ENCODE measurements at places on chromosomes 7 and 10.
A peak's percentile ranks its signal among the peaks of the same experiment; 100 is the strongest.

GRCh38 chr10:77983384-77984341 lies 45.7 kb downstream of the POLR3A start:
- peak; percentile 31 for DNase-seq

GRCh38 chr7:92994901-92995300 lies 122.9 kb downstream of the SAMD9 start:
- no peak for DNase-seq

DNA sequence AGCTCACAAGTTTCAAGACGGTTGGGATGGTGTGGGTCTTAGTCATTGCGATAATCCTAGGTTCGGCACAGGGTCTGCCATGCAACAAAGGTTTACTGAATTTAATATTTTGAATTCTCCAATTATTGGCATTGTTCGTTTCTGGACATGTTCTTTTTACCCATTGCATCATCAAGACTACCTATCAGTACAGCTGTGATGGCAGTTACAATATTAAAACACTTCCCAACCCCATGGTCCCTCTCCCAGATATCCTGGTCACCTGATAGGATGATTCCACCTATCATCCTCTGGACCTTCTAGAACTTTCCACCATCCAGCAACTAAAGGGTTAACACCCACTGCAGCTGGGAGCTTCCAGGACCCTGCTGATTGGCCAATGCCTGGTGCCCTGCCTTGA lies 377.8 kb upstream of the PRKCQ start:
- DNase-seq: no peak

DNA sequence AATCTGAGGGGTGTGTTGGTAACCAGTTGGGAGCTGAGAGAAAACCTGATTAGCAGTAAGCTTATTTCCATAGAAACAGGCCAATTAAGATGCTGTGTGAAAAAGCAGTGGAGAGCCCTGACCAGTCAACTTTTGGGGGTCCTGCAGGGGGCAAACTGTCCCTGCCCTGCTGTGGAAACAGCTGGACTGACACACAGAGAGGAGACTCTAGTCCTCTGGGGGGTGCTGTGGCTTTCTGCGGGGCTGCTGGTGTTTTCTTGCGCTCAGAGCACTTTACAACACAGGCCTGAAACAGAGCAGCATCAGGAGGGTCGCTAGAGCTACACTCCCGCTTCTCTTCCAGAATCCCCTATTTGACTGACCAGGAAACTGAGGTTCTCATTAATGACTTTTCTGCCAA lies 546.9 kb upstream of the GALNT17 start:
- DNase-seq: no peak

DNA sequence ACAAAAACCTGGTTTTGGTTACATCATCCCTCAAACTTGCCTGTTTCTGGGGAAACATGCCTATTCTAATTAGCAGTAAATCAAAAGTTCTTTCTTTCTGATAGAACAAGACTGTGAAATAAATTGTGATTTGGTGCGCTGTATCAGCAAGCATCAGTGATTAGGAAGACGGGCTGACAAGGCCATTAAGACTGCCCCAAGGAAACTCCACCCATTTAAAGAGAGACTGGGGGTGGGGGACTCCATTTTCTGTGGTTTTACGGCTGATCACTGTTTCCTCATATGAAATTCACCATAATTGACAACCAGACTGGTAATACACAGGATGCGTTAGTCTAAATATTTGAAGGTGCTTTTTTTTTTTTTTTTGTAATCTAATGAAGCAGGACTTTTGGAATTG lies 68.7 kb downstream of the MBL2 start:
- DNase-seq: no peak

DNA sequence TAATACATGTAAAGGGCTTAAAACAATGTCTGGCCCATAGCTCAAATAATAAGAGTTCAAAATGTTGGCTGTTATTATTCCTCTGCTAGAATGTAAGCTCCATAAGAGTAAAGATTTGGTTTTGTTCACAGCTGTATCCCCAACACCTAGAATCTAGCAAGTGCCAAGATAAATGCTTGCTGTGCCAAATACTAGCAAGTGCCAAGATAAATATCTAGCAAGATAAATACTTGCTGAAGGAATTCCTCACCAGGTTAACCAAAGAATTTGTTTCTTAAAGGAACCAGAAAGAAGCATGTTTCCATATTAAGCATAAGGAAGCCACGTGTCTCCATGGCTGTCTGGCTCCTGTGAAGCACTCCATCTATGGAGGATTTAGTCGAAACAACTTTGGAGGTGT lies 235.2 kb upstream of the SP4 start:
- no peak for DNase-seq

GRCh38 chr10:66349726-66350125 lies 576.1 kb upstream of the LRRTM3 start:
- DNase-seq: no peak

Measured in AG08396 (cell line).